NCI-H526 (cell line): ENCODE measurements at places on chromosomes 4 and X.
A peak's percentile ranks its signal among the peaks of the same experiment; 100 is the strongest.

- no peak for DNase-seq
Observed at GRCh38 chrX:85922821-85923220, 124.5 kb downstream of the CHM start.

- DNase-seq = no peak
Observed at GRCh38 chr4:171279131-171279530, 534.1 kb upstream of the GALNTL6 start.

GRCh38 chr4:54946741-54947140 is 178.7 kb downstream of the KDR start:
- DNase-seq = peak; percentile 2

DNA sequence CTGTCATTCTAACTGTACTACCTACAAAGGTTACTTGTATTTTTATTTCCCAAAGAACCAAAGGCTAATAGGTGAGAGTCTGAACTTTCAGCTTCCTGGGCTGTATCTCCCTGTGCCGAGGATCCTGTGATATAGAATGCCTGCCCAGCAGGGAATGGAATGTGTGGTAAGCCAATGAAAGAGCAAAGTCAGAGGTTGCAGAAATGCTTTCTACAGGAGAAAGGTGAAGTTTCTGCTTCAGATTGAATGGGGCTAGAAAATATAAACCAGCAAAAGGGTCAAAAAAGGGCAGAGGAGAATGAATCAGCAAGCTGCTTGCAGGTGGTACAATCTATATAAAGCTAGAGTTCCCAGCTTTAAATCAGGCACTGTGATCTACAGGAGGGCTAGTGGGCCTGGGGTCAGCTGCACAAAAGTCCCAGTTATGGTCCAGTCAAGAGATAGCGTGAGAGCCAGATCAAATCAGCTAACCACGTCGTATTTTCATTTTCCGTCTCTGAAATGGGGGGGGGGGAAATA is 146.1 kb downstream of the DCTD start:
- DNase-seq = no peak

DNA sequence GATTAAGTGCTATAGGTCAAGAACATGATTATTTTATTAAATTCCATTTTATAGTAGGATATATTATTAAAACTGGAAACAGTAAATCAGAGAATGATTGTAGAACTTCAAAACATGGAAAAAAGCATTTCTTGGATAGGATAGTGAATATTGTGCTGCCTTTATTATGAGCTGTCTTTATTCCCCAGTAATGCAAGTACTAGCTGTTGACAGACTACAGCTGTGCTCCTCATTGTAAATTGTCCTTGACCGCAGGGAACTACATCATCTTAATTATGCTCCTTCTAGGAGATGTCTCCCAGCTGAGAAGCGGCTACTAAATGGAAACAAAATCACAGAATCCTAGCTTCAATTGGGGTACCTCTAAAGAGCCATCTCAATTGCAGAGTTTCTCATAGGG is 1457.2 kb upstream of the PCDH7 start:
- no peak for DNase-seq

DNA sequence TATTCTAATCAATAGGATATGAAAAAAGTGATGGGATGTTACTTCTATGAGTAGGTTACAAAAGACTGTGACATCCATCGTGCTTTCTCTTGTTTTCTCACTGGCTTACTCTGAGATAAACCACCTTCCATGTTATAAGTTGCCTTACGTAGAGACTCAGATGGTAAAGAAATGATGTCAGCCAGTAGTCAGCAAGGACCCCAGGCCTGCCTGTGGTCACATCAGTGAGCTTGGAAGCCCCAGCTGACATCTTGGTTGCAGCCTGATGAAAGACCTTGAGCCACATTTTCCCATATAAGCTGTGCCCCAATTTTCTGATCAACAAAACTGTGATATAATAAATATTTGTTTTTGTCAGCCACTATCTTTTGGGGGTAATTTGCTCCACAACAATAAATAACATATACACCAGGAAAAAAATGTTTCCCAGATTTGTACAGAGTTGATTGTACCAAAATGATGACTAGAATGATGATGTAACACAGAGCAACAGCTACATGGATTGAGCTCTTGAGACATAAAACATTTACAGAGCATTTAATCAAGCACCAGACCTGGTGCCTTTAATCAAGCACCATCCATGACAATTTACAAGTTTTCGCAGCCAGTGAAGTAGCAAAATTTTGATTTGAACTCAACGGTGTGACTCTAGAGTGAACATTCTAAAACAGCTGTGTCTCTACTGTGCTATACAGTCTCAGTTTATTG is 11.2 kb upstream of the DCAF12L2 start:
- DNase-seq = no peak

- DNase-seq = no peak
Observed at GRCh38 chrX:132004728-132005127, 18.4 kb upstream of the STK26 start.
